Activated CD4-positive, alpha-beta memory T cell treated with anti-CD3 and anti-CD28 coated beads, Interleukin-2, amount 10 ng/mL, durations not matched to agents 7 days and 5 days (primary cell): ENCODE measurements at places on chromosomes 12 and 14. TPM values are rescaled to one million over a fixed set of nuclear protein-coding genes. Genes with fewer than 3 reads are reported as not detected.

RASAL1 gene
- 0.35 TPM for total RNA-seq

CLEC4D gene
- total RNA-seq: not detected

CNTN1 gene
- total RNA-seq: not detected

OVCH1 gene
- not detected for total RNA-seq

PGF gene
- total RNA-seq: 0.38 TPM

PLEKHH1 gene
- total RNA-seq: 0.53 TPM
